ENCODE measurements at places on chromosomes 3 and 15.
A peak's percentile ranks its signal among the peaks of the same experiment; 100 is the strongest.

GRCh38 chr15:51484781-51485180 is 137.8 kb downstream of the DMXL2 start:
- no peak for DNase-seq

DNA sequence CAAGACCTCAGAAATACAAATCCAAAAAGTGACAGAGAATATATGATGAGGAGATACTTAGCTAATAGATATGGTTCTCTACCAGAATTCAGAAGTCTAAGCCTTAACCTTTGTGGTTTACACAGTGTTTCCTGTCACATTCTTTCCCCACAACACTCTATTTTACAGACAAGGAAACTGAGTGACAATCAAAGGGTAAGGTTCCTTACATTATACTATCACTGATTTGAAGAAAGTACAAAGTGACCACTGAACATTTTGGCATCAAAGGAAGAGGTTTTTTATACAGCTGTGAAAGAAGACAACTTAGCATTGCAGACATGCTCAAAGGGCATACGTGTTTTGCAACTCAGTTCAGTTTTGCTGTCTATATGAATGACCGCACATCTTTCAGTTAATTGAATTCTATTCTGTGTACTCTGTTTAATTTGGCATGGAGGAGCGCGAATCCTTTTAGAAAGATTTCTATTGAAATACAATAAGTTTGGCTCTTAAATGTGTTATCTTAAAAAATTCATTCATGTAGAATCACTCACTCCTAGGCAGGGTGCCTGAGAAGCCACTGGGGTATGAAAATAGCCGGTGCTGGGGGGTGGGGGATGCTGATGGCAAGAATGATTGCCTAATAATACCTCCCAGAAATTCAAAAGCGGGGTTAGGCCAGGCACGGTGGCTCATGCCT is 66.5 kb upstream of the SKOR1 start:
- DNase-seq: peak; percentile 66

- no peak for DNase-seq
Measured at GRCh38 chr3:29609328-29609811, 328.5 kb downstream of the RBMS3 start.

- no peak for DNase-seq
Measured at GRCh38 chr15:78372880-78373279, 32.7 kb downstream of the CRABP1 start.

DNA sequence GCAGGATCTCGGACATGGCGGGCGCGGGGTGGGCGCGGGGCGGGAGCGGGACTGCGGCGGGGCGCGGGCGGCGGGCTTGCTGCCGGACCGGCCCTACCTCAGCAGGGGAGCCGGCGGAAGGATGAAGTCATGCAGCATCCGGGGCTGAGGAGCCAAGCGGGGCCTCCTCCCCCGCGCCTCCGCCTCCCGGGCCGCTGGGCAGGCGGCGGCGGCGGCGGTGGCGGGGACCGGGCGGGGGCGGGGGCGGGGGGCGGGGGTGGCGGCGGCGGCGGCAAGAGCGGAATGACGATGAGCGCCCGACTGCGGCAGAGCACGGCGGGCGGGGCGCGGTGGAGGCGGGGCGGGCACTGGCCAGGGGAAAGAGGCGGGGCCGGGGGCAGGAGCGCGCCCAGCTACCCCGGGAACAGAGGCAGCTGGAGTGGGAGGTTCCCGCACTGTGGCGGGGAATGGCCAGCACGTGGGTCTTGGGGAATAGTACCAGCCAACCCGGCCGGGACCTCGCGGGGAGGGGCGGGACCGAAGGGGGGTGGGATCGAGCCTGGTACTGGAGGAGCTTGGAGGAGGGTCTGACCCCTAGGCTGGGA is at the start of gene CAMK2N2:
CAMK2N2 (minus strand) TSS at position 284 of the 584 bp plus-strand sequence; CDS start at position 16, 268 bp downstream.
- DNase-seq: peak; percentile 98

- DNase-seq: peak; percentile 74
Measured at GRCh38 chr15:64430000-64430735, 30.2 kb upstream of the ZNF609 start.

DNA sequence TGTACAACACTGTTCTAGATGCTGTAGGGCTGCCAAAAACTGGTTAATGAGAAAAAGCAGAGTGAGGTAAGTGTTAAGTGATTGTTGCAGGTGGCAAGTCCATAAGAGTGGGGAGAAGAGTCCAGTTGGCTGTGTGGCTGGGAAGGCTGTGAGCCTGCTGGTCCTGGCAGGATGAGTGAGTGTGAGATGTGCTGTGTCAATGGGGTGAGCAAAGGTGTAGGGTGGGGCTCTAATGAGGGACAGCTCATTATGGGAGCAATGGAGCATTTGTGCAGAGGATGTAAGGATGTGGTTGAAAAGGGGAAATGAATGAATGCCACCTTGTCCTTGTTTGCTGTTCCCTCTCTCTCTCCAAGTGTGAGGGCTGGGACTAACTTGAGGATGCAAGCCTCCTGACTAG is 145.3 kb upstream of the ROPN1 start:
- no peak for DNase-seq

- no peak for DNase-seq
Measured at GRCh38 chr15:68080334-68080733, 26.2 kb downstream of the PIAS1 start.

DNA sequence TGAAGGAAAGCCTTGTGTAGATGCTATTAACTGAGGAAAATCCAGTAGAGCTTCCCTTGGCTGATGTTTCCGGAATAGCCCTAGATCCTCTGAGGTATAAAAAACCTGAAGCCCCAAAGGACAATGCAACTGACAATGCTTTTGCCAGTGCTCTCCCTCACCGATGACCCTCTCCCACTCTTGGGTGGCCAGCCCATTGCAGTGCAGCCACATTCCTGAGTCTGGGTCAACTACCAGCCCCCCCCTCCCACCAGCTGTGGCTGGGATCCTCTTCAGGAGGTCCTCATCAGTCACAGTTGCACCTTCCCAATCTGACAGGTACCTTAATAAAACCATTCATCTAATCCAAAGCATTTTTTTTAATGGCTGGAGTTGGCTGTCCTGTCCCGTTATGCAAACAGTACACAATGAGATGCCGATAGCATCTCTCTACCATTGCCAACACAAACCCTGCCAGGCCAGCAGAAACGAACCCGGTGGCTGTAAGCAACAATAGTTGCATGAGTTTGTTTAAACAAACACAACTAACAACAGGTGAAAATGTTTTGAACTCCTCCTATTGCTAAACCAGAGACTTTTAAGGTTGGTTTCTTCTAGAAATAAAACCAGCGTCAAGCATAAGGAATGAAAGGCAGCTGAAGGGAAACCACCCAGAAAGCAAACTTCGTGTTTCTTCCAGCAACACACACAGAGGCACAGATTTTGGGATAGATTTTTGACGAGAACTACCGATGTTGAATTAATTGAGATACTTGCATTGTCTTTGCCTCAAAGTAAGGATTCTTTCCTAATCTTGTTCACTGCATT is 128.3 kb upstream of the ARHGEF3 start:
- DNase-seq: no peak

- DNase-seq: no peak
Measured at GRCh38 chr3:23700616-23701015, 105.1 kb upstream of the UBE2E1 start.

- no peak for DNase-seq
Measured at GRCh38 chr3:71987828-71988227, 202.9 kb upstream of the PROK2 start.

DNA sequence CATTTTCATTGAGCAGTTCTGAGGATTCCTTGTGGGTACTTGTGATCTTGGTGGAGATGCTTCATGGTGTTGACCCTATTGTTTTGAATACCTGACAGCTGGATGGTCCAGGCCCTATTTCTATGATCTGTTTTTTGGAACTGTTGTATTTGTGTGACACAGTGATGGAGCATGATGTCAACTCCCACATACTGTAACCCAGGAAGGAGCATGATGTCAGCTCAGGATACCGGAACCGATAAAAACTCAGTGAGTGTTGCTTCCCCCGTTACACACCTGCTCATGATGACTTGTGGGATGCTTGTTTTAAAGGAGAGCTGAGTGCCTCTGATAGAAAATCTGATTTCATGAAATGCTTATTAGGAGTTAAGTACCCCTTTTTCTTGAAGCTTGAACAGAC is 45.1 kb downstream of the ZBTB38 start:
- no peak for DNase-seq

DNA sequence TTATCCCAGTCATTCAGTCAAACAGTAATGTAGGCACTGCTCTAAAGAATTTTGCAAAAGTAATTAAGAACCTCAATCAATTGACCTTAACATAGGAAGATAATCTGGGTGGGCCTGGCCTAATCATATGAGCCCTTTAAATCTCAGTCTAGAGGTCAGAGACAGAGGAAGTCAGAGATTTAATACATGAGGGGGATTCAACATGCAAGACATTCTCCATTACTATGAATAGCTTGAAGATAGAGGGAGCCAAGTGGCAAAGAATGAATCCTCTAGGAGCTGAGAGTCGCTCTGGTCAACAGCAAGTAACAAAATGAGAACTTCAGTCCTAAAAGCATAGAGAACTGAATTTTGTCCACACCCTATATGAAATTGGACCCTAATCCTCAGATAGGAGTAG is 39.0 kb upstream of the MBNL1 start:
- DNase-seq: no peak

DNA sequence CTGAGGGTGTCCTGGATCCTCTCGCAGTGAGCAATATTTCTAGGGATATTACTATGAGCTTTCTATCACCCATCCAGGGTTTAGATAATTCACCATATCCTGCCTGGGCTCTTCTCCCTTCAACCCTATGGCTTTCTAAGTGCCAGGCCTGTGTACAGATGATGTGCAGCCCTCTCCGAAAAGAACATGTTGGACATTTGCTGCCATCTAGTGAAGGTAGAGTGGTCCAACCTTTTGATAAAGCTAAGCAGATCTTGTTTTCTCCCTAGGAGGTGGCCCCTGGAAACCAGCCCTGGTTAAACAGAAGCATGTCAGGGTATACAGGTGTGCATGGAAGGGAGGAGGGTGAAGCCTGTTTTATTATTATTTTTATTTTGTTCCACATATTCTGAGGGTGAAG is 27.9 kb upstream of the SCN10A start:
- DNase-seq: no peak

GRCh38 chr15:61994216-61994615 is 66.0 kb downstream of the VPS13C start:
- DNase-seq: peak; percentile 90

DNA sequence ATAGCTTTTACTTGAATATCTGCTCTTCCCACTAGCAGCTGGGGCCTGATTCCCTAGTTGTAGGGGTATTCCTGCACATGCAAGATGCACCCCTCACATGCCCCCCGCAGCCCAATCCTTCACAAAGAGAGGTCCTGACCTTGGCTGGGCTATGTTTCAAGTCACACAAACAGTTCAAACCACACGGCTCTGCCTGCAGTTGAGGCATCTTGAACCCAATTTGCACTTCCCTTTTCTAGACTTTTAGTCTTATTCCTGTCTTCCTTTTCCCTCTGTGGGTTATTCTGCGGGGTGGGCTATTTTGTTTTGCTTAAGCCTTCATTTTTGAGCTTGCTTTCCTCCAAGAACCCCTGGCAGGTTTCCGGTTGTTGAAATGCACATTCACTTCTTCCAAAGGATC is 13.3 kb upstream of the CCR1 start:
- no peak for DNase-seq

DNA sequence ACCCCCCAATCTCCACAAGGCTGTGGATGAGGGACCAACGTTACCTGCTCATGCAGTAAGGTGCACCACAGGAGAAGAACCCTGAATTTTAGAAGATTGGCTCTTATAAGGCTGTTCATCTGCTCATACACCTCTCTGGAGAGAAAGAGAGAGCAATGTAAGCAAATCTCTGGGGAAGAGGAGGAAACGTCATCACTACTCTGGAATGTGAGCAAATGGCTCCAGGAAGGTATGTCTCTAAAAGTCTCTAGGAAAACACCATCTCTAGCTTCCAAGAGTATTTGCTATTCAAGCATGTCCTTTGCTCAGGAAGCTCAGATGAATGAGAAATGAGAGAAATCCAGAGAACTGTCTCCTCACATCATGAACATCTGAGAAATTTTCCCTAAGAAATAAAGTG is 235.4 kb downstream of the TBL1XR1 start:
- no peak for DNase-seq

DNA sequence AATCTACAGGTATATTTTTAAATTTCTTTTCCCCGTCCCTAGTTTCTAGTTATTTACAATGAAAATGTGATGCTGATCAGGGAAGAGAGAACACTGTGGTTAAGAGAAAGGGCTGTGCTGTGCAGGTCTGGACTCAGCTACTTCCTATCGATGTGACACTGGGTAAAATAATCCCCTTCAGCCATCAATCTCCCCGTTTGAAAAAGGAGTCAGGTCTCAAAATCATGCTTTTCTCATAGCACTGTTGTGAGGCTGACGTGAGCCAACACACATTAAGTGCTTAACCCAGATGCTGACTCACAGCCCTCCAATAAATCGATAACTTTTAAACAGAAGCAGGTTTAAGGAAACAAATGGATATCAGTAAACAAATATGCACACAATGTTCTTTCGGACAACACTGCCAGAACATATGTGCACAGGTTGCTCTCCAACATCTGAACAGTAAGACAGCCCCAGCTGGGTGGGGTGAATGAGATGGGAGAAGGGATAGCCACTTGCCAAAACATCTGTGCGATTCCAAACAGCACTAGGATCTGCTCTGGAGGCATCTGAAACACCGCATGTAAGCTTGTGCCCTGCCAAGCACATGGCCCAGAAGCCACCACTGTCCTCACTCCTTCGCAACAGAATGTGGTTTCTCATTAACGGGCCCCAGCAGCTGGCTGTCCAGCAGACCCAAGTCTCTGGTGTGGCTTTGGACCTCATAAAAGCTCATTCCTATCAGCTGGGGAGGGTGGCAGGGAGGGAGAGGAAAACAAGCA is 143.2 kb upstream of the PRICKLE2 start:
- no peak for DNase-seq

DNA sequence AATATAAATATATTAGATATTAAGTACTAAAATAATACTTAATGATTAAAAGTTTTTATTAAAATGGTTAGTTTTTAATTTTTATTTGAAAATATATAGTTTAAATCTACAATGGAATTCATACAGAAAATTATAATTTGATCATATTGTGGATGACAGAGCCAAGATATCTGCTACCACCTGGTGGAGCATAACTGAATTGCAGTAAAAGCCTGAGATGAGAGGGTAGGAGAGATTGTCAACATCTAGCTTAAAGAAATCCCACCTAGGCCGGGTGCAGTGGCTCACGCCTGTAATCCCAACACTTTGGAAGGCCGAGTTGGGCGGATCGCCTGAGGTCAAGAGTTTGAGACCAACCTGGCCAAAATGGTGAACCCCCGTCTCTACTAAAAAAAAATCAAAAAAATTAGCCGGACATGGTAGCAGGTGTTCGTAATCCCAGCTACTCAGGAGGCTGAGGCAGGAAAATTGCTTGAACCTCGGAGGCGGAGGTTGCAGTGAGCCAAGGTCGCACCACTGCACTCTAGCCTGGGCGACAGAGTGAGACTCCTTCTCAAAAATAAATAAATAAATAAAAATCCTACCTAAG is 25.1 kb upstream of the CSTA start:
- DNase-seq: no peak

Measured in osteoblast (primary cell).